ENCODE measurements at places on chromosomes 11 and 22. TPM values are rescaled to one million over a fixed set of nuclear protein-coding genes. Genes with fewer than 3 reads are reported as not detected.

DNA sequence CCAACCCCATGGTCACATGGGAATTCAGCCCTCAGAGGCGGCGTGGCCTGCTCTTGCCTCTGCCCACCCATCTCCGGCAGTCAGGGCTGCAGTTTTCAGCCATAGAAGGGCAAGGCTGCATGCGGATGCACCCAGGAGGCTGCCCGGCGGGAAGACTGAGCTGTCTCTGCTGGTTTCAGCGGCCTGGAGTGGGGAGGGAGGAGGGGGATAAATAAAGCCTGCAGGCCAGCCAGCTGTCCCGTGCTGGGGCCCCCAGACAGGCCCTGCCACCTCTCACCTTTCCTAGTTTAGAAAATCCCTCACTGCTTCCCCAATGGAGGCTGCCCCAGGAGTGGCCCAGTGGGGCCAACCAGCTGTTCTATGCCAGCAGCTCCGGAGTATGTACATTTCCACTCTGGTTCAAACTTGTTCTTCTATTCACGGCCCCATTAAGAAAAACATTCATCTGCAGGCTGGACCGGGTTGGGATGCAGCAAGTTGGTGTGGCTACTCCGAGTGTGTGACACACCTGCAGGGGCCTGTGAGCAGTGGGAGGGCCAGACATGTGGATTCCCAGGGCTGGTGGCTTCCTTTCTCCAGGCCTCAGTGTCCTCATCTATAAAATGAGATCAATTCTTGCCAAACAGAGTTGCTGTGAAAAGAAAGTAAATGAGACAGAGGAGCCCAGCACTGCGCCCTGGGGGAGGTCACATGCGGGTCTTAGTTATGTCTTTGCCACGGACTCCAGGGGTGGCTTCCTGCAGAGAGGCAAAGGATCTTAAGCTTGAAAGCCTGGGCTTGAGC lies 5.0 kb downstream of the MICALL1 start:
- no peak overlapping the region for H3K4me3 ChIP-seq
- no peak for DNase-seq
- peaks cover 13% of the 10 kb centered on the region for H3K36me3 ChIP-seq
- no peaks in the 10 kb centered on the region for H3K27me3 ChIP-seq
- no peak overlapping the region for H3K27ac ChIP-seq

DNA sequence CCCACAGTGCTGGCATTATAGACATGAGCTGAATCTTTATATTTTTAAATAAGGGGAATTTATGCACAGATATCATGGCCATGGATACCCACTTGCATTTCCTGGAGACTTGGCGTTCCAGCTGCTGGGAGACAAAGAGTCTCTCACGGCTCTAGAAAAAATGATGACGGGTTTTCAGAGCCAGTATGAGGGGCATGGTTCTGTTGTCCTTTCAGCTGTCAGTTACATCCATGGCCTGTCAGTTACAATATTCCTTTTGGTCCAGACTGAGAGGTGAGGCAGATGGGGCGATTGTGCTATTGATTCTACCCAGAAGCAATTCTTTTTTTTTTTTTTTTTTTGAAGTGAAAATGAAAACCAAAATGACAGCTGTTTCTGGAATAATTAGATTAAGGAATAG lies 29.7 kb downstream of the USH1C start:
- no peaks in the 10 kb centered on the region for H3K4me1 ChIP-seq
- H3K27ac ChIP-seq, result no peak overlapping the region
- DNase-seq, result no peak
- H3K27me3 ChIP-seq, result no peaks in the 10 kb centered on the region

- no peak overlapping the region for H3K27ac ChIP-seq
- no peak for DNase-seq
- no peaks in the 10 kb centered on the region for H3K36me3 ChIP-seq
- no peaks in the 10 kb centered on the region for H3K4me1 ChIP-seq
- no peak overlapping the region for H3K4me3 ChIP-seq
- no peaks in the 10 kb centered on the region for H3K27me3 ChIP-seq
These were observed 178.5 kb upstream of the GUCY1A2 start for GRCh38 chr11:107196732-107197131.

DNA sequence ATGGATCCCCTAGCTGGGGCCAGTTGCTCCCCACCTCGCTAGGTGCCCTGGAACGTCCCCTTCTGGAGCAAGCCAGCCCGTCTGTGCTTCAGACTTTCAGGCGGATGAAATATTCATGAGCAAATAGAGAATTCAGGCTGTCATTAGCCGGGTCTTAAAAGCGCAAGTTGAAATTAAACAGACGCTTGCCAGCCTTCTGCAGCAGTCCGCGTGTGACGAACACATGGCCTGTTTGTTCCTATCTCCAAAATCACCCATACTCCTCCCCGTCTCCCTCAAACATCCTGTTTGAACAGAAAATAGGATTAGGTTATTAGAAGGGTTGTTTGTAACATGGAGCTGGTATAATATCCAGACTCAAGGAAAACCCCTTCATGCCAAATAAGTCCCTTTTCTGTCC lies 38.7 kb downstream of the MYO18B start:
- no peaks in the 10 kb centered on the region for H3K4me1 ChIP-seq
- H3K36me3 ChIP-seq, result no peaks in the 10 kb centered on the region
- no peak overlapping the region for H3K4me3 ChIP-seq

GRCh38 chr11:37230865-37231264 lies 632.8 kb upstream of the RAG2 start:
- H3K27me3 ChIP-seq, result no peaks in the 10 kb centered on the region
- H3K4me1 ChIP-seq, result no peaks in the 10 kb centered on the region
- H3K36me3 ChIP-seq, result no peaks in the 10 kb centered on the region
- H3K27ac ChIP-seq, result no peak overlapping the region

GRCh38 chr11:126162306-126163030 lies 49.0 kb downstream of the RPUSD4 start:
- H3K4me1 ChIP-seq, result no peaks in the 10 kb centered on the region
- H3K27me3 ChIP-seq, result no peaks in the 10 kb centered on the region
- DNase-seq, result no peak
- H3K36me3 ChIP-seq, result no peaks in the 10 kb centered on the region
- no peak overlapping the region for H3K4me3 ChIP-seq

DNA sequence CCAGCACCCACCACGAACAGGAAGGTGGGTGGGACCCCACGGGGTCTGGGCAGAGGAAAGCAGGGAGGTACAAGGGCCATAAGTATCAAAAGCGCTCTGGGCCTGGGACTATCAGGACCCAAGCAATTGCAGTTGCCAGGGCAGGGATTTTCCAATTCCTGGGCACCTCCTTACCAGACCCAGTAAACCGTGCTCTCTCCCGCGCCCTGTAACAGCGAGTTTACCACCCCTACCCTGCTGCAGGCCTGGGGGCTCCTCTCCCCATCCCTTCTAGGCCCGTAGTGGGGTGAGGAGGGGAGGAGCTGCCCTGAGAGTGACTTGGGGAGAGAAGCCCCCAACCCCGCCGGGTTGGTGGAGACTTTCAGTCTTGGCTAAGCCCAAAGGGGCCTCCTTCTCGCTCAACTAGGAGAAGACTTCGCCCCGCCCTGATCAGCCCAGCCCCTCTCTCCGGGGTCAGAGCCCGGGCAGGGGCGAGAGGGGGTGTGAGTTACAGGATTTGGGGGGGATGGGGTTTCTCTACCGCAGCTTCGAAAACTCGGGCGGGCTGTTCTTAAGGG lies 5.4 kb downstream of the PAX6 start:
- peaks cover 84% of the 10 kb centered on the region for H3K27me3 ChIP-seq
- H3K4me3 ChIP-seq, result no peak overlapping the region
- no peak overlapping the region for H3K27ac ChIP-seq
- no peak for DNase-seq

DNA sequence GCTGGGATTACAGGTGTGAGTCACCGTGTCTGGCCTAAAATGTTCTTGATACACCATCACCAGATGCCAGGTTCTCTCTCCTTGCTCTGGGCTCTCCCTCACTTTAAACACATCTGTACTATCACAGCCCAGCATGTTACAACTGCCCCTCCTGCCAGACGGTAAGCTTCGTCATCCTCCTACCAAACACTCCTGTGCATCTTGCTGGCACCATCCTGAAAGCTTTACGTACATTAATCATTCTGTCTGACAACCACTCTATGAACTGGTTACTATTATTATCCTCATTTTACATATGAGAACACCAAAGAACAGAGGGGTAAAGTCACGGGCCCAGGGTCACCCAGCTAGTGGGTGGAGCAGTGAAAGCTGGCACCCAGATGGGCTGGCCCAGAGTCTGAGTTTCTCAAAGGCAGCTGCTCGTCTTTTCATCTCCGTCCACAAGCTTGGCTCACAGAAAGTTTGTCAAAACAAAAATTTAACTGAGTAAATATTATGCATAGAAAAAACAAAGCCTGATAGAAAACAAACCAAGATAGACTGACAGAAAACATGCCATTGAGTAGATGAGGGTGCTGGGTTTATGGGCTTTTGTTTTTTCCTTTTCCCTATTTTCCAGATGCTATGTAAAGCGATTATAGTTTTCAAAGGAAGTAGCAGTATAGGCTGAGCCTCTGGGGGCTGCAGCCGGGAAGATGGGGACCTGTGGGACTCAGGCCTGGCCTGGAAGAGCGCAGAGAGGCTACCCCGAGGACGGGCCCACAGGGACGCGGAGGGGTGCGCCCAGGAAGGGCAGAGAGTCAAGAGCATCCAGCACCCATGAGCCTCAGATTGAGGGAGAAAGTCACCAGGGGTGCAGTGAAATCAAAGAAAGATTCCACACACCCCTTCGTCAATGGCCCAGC lies 9.5 kb downstream of the PLA2G6 start:
- peaks cover 3% of the 10 kb centered on the region for H3K36me3 ChIP-seq
- H3K27me3 ChIP-seq, result no peaks in the 10 kb centered on the region
- peaks cover 56% of the 10 kb centered on the region for H3K4me1 ChIP-seq
- peak overlapping the region; percentile 70 for H3K27ac ChIP-seq

The CASP1 gene
- 89.3 TPM for total RNA-seq

DNA sequence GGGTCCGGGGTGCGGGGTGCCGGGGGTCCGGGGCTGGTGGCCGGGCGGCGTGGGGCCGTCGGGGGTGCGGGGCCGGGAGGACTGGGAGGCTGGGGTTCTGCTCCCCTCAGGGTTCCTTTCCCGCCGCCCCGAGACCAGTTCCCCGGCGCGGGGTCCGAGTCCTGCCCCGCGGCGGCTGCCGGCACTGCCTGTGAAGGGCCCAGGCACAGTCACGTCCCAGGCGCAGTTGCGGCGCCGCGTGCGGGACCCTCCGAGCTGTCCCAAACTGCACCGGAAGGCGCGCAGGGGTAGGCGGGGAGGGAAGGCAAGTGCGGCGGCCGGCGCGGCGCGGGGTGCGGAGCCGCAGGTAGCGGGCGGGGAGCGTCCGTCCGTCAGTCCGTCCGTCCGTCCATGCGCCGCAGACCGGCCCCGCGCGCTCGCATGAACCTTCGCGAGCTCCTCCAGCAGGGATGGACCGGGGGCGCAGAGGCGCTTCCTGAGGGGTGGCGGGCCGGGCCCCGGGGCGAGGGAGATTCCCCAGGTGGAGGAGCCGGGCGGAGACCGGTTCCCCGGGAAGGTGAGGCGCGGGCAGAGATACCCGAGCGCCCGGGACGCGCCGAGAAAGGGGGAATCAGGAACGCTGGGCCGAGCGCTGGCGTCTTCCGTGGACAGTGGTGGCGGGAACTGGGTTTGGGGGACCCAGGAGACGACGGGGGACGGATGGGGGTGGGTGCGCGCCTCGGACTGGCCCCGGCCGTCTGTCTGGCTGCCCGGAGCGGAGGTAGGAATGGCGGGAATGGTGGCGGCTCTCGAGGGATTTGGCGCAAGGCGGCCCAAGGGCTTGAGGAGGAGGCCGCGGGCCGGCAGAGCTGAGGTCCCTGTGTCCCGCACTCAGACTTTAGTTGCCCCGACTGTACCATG lies 3.1 kb upstream of the ADORA2A start:
- H3K36me3 ChIP-seq, result no peaks in the 10 kb centered on the region
- H3K4me1 ChIP-seq, result peaks cover 54% of the 10 kb centered on the region
- H3K27me3 ChIP-seq, result no peaks in the 10 kb centered on the region
- peak overlapping the region; percentile 30 for H3K4me3 ChIP-seq
- DNase-seq, result peak; percentile 70

DNA sequence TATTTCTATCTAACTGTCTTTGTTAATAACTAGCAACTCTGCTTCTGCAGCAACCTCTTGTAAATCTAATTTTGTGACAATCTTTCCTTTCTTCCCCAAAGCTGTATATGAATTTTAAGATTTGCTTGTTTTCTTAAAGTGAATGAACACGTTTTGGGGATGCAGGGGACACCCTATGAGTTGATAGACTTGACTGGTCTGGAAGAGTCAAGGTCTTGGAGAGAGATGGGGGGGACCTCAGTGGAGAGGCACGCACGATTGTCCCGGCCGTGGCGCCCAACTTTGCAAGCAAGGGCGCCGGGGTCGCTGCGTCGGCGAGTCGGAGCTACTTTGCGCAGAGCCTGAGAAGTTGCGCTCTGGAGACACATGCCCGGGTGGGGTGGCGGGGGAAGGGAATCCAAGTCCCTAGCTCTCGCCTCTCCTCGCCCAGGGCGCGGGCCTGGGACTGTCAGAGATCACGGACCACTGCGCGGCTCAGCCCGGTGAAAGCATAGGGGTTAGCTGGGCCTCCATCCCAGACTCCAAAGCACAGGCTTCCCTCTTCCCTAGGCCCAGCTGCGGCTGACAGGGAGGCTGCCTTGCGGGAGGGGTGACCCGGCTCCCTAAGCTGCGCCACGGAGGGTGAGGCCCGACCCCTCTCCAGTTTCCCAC lies 854 bp downstream of the ABCC8 start:
- no peaks in the 10 kb centered on the region for H3K4me1 ChIP-seq
- H3K36me3 ChIP-seq, result no peaks in the 10 kb centered on the region
- no peak for DNase-seq
- peaks cover 14% of the 10 kb centered on the region for H3K27me3 ChIP-seq
- no peak overlapping the region for H3K4me3 ChIP-seq

- no peaks in the 10 kb centered on the region for H3K27me3 ChIP-seq
- H3K4me3 ChIP-seq, result no peak overlapping the region
These were observed 81.4 kb downstream of the RCN1 start for GRCh38 chr11:32172041-32172847.

GRCh38 chr11:46075168-46075567 lies 46.1 kb downstream of the PHF21A start:
- no peaks in the 10 kb centered on the region for H3K4me1 ChIP-seq
- no peak for DNase-seq
- H3K27me3 ChIP-seq, result no peaks in the 10 kb centered on the region
- H3K27ac ChIP-seq, result no peak overlapping the region
- no peak overlapping the region for H3K4me3 ChIP-seq

- no peak for DNase-seq
- no peaks in the 10 kb centered on the region for H3K4me1 ChIP-seq
- H3K36me3 ChIP-seq, result peaks cover 85% of the 10 kb centered on the region
- H3K27me3 ChIP-seq, result no peaks in the 10 kb centered on the region
These were observed 21.2 kb downstream of the MCM5 start for GRCh38 chr22:35421121-35421520.

The OSBP2 gene
- total RNA-seq, result 0.79 TPM

The FAM181B gene
- not detected for total RNA-seq

GRCh38 chr22:46792061-46792796 lies 29.8 kb downstream of the TBC1D22A start:
- H3K27me3 ChIP-seq, result no peaks in the 10 kb centered on the region
- peaks cover 38% of the 10 kb centered on the region for H3K36me3 ChIP-seq
- peak overlapping the region; percentile 92 for H3K27ac ChIP-seq
- peaks cover 49% of the 10 kb centered on the region for H3K4me1 ChIP-seq
